Activated CD4-positive, alpha-beta T cell treated with anti-CD3 and anti-CD28 coated beads for 36 hours (primary cell): ENCODE measurements at places on chromosomes 6 and 20.

DNA sequence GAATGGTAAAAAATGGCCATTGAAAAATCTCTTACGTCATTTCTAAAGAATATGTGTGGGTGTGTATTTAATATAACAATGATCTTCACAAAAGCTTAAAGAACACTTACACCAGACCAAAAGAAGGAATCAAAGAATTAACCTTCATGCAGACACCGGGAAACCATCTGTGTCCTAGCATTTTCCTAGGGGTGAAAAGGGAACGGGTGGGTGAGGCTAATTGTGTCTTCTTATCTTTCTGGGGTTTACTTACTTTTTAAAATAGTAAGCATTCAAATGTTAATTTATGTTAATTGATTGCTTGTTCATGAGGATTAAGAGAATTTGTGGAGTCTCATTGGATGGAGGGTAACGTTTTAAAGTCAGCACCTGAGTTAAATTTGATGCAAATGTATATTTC, 47.5 kb downstream of the BMP2 start:
- no peak for DNase-seq

GRCh38 chr20:21430020-21430419, 32.7 kb upstream of the NKX2-4 start:
- no peak for DNase-seq

DNA sequence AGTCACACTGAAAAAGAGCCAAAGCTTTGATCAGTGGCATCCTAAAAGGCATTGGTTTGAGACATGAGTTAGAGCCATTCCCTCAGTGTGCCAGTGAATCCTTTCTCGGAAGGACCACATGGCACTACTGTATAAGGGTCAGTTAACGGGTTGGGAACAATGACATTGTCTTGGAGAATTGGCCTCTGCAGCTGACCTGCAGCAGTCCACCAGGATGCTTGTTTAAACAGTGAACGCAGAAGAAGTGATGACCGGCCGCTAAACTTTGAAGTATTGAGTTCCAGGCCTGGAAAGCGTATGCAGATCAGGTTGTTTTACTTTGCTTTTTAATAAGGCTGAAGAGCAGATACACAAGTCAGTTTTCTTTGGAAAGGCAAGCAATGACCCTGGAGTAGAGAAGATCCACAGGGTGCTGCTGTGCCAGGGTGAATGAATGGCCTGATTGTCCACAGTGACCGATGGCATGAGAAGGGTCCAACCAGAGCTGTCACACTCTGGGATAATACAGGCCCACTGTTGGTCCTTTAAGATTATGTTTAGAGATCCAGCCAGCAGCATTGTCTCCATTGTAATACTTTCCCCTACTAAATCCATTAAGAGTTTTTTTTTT, 57.8 kb downstream of the GMPR start:
- no peak for DNase-seq

DNA sequence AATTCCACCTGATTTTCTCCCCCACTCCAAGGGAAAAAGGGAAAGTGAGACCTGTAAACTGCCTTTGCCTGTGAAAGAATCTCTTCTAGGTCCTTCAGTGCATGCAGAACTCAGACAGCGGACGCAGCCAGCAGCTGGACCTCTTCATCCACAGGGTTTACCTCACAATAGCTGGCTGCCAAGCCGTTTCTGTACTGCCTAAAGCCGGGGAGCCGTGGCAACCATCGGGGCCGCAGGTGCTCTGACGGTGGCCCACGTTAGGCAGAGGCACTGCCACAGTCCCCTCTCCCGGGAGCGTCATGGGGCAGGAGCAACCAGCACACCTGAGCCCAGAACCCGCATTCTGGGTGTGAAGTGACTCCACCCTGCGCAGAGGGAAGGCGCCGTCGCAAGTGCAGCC, 206.1 kb downstream of the TTLL2 start:
- DNase-seq = no peak

DNA sequence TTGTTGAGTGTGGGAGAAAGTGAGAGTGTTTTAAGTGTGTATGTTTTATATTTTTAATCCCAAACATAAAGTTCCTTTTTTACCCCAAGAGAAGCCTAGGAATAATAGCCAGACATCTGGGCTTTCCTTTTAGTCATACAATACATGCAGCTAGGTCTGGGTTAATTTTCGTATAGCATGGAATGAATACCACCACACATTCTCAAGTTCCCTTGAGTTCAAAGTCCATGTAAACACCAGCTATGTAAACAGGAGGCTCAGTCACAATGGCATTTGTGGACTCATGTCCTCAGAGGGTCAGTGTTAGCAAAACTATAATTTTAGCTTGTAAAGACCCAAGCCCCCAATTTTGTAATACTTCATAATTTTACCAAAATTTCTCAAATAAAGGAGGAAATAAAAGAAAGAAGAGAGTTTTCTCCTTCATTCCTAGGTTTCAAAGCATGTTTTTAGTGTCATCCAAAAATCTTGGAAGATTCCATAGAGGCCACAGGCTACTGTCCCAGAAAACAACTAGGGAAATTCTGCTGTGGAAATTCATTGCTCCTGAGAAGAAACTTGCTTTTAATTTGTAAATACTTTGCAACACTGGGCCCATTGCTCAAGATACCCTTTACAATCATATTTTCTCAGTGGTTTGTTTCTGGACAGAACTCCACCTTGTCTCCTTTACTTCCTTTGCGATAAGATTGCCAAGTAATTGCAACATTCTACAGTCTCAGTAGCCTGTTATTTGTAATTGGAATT, 671.2 kb downstream of the COL12A1 start:
- no peak for DNase-seq

DNA sequence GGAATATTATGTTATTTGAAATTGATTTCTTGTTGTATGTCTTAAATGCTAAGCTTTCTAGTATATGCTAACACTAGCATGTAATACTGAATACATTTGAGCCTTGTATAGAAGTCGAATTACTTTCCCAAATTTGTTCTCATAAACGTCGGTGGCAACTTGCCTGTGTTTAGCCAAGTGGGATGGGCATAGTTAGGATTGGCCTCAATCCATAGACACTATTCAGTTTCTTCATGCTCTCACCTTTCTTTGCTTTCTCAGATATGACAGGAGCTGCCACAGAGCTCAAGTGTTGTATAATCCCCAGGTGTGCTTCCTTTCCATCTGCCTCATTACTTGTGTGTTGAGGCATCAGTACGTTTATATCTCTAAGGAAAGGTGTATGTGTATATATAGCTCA, 19.3 kb downstream of the ZNF334 start:
- no peak for DNase-seq

GRCh38 chr6:79157961-79158644, 76.4 kb downstream of the HMGN3 start:
- DNase-seq = no peak

DNA sequence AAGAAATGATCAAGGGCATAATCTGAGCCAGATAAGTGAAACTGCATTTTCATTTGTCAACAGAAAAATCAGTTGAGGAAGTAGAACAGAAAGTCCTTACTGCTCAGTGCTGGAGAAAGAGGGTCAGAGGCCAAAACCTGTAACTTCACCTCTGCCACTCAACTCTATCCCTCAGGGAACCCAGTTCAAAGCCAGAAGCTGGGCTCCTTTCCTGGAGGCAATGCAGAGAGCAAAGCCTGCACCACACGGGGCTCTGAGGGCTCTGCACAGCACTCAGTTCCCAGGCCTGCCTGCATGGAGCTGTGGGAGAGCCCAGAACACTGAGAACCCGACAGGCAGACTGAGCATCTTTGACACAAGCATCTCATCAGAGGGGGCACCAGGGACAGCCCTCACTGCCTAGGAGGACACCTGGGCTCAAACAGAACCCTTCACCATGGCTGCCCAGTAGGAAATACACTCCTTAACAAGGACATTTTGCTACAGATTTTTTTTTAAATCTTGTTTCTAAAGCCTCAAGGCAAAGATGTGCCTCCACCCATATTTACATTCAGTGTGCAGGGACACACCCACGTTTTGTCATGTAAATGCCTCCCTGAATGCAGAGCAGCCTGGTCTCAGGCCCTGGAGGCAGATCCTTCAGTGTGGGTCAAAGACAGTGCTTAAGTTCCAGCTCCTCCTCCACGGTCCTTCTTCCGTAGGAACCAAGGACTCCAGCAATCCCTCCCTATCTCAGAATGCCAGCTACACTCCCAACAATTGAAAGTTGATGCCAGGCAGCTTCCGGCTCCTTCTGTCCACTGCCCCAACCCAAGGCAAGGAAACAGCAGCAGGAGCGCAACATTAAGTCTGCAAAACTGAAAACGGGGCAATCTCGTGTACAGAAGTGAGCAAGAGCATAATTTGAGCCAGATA, 6.6 kb downstream of the RNASET2 start:
- DNase-seq = no peak

- no peak for DNase-seq
Observed at GRCh38 chr6:100678027-100678426, 203.1 kb downstream of the ASCC3 start.

- DNase-seq = no peak
Observed at GRCh38 chr6:63864061-63864460, 228.5 kb downstream of the PHF3 start.
